Mucosa of gallbladder (tissue), 1 donor: ENCODE measurements at places on chromosomes 2 and 18. TPM values are rescaled to one million over a fixed set of nuclear protein-coding genes. Genes with fewer than 3 reads are reported as not detected.

SNTG2 gene
- total RNA-seq = 2.0 TPM

C2orf80 gene
- total RNA-seq = not detected

LRRFIP1 gene
- total RNA-seq = 104 TPM

SRD5A2 gene
- total RNA-seq = 0.09 TPM

GPR148 gene
- not detected for total RNA-seq

LAMA1 gene
- total RNA-seq = 0.49 TPM

TXNDC2 gene
- total RNA-seq = not detected

NFU1 gene
- total RNA-seq = 37.6 TPM

INPP5D gene
- 30.4 TPM for total RNA-seq

GRP gene
- not detected for total RNA-seq

ID2 gene
- 208 TPM for total RNA-seq

RAB6C gene
- 0.23 TPM for total RNA-seq

ITGAV gene
- total RNA-seq = 71.9 TPM

ERMN gene
- total RNA-seq = not detected

DNA sequence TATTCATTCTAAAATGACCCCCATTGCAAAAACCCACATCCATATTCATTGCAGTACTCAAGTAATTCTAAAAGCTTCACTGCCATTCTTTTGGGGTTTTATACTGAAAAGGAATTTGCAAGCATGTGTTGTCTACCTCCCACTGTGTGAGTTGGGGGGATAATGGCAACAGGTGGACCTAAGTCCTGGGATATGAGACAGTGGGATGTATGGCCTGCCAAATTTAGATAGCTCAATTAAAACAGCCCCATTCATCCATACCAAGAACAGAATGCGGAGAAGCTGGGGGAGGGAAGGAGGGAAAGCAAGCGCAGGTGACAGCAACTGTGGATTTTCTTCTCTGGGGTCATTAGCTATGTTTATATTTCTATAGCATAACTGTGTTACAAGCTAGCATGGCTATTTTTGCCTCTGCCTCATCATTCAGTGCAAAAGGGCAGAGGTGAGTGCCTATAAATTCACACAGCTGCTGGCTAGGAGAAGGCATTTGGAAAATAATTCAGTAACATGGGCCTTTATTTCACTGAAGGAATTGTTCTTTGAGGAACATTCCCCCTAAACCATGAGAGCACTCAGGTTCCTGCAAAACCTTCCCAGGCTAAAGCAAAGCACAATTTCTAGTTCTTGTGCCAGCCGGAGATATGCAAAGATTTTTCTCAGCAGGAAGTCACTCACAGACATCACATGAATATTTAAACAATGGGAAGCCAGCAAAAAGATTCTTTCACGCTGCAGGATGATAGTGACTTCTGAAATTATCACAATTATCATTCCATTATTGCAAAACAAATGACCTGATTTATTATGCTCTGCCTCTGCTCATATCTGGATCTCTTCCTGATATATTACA, 393.9 kb upstream of the ACVR2A start:
- no peak for DNase-seq

DNA sequence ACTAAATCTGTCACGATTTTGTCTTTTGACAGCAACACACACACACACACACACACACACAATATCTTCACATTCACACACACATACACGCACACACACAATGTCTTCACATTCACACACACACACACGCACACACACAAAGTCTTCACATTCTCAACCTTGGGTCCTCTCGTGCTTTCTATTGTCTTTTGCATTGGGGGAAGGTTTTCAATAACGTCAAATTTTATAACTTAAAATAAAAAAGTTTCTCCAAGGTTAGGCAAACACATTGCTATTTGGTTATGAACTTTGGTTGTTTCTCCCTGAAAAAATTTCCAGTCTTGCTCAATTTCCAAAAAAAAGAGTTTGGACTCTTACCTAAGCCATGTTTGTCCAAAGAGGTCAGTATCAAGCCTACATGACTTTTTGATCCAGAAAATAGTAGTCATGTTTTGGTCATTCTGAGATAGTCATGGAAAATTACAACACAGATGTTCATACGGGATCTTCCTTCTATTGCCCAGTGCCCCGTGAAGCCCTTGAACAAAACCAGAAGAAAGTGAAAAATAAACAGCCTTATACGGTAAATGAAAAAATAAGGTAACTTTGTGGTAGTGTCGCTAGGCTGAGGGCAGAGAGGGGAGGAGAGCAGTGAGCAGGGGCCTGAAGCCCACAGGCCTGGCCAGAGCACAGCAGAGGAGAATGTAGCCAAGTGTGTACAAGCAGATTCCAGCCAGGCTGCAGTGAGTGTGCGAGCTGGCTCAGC, 542.8 kb upstream of the ID2 start:
- no peak for DNase-seq

GRCh38 chr2:32064021-32064601, 755 bp downstream of the SPAST start:
- DNase-seq = no peak

DNA sequence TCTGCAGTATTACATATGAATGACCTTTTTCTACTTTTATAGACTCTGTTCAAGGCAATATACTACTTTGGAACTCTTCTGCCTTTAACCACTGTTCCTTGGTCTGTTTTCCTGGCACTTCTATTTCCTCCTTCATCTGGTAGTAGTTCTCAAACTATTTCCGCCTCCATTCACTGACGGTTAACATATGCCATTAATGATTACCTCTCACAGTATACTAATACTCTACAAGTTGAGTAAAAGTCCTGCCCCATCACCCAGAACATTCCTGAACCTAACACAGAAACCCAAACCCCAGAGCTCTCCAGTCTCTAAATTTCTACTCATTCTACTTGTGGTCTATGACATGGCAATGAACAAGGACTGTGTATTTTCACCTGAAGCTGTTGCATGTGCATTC, 4.5 kb downstream of the GFPT1 start:
- no peak for DNase-seq

- no peak for DNase-seq
Observed at GRCh38 chr18:59861963-59862819, 37.6 kb upstream of the PMAIP1 start.

DNA sequence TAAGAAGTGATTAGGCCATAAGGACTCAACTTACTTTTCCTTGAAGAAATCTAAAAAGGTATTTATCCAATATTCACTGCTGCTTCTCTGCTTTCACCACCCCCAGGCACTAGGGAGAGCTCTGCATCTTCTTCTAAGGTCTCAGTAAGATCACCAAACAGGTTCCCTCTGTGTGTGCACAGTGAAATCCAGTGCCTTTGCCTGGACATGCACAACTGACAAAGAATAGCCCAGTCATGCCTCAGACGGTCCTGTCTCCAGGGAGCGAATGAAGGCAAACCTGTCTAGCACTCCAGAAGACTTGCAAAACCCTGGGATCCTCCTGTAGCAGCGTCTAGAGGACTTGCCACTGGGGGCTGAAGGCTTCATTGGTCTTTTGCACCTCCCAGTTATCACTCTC, 344.5 kb upstream of the LRATD1 start:
- DNase-seq = no peak

GRCh38 chr2:121237336-121237979, 47.5 kb downstream of the TFCP2L1 start:
- no peak for DNase-seq

GRCh38 chr2:19111354-19111753, 247.1 kb downstream of the OSR1 start:
- DNase-seq = no peak

DNA sequence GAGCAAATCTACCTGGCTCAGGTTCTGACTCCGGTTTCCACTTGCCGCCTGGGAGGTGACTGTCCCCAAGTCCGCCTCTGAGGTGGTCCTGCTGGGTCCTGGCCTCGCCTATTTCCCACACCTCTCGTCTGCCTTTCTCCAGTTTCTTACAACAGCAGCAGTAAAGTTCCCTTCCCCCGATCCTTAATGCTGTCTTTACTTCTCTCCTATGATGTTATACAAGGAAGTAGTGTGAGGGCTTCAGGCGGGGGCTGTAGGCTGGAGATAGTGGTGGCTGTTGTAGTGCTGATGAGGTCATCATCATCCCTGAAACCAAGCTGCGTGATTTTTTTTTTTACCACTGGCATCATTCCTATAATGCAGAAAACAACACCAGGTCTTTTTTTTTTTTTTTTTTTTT, 18.9 kb downstream of the TGIF1 start:
- DNase-seq = no peak

DNA sequence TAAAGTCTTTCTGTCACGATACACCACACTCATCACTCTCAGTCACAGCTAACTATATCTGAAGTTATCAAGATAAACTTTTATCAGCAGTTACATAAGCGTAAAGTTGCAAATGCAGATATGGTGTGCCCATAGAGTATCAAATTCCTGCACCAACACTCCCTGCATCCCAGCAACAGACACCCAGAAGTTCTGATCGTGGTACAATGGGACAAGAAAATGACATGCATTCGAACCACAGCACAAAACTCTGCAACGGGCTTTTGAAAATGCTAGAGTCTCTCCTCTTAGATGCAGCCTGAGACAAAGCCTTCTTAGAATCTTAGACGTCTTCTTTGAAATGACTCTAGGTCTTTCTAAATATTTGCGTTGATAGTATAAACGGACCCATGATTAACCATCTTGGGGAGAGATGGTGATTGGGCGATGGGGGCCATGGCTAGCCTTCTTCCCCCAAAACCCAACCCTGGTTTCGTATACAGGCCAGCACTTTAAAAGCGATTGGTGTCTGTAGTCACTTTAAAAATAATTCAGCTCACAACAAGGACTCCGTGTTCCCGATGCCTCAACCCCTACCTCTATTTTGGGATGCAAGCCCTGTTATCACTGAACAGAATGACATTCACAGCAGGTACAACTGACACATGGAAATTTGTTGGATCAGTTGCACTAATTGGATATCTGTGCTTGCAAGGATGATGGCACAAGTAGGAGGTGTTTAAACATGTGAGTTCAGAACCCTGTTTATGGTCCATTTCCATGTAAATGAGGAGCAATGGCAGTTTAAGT, 286.6 kb downstream of the MYT1L start:
- DNase-seq = no peak

DNA sequence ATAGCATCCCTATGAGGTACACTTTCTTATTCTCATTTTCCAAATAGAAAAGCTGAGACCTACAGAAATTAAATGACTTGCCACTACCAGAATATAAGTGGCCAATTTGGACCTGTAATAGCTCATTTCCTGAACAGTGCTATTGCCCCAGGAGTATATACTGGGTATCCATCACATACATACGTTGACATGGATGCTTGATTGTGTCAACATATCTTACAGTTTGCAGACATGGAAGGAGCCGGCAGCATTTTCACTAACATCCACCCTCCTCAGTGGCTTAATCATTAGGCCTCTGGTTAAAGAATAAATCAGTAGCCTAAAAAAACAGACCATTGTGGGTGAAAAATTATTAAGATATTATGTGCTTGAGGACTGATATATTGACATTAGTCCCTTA, 829.3 kb downstream of the LRP1B start:
- no peak for DNase-seq

DNA sequence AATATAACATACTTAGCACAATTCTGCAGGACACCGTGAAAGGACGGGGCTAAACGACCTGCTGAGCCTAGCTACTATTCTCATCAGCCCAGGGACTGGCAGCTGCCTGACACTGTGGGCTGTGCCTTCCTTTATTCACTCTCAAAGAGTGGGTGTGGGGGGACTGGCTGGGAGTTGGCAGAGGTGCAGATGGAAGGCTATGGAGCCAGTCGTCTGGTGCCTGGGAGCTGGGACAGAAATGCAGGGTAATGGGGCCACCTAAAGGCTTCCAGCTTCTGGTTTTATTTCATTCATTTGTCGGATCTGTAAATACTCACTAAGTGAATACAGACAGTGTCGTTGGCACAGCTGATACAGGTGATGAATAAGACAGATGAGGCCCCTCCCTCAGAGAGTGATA, 56.0 kb upstream of the NFU1 start:
- DNase-seq = peak; percentile 19

- no peak for DNase-seq
Observed at GRCh38 chr2:164593541-164593940, 27.7 kb downstream of the GRB14 start.

DNA sequence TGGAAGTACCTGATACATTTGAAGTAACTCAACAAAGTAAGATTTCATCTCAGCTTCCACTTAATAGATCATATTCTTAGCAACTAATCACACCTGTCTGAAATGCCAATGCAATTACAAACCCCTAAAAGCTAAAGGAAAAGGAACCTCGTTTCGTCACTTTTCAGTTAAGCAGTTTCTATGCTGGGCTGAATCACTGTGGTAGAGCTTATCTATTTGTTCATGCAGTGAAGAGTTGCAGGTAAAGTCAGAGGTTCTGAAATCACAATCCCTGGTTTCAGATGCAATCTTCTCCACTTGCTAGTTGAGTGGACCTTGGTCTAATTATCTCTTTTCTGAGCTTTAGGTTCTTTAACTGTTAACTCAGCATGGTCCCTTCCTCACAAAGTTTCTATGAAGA, 6.3 kb downstream of the HRH4 start:
- DNase-seq = no peak

DNA sequence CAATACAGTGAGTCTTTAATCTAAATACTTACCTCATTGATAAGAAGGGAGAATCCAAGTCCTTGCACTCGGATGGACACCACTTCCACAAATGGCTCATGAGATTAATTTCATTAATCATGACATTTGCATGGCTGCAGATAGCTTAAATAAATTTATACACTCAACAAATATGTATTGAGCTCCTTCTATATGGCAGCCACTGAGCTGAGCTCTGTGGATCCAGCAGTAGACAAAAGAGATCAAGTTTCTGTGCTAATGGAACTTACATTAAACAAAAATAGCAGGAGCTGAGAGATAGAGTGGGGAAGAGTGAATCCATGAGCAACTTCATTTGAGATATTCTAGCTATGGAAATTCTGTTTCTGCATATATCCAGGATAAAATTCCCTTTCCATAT, 44.4 kb downstream of the RAB27B start:
- no peak for DNase-seq
